Glutamatergic neuron (in vitro differentiated cells): ENCODE measurements at places on chromosomes 6 and 20. TPM values are rescaled to one million over a fixed set of nuclear protein-coding genes. Genes with fewer than 3 reads are reported as not detected.

The MMP24 gene
- total RNA-seq: 19.0 TPM

The SAMHD1 gene
- 30.8 TPM for total RNA-seq

The CDS2 gene
- total RNA-seq: 153 TPM

The SYTL3 gene
- total RNA-seq: 2.8 TPM

The GRM1 gene
- 0.17 TPM for total RNA-seq

- DNase-seq: no peak
- H3K27me3 ChIP-seq: peaks cover 5% of the 10 kb centered on the region
These were observed 70.1 kb upstream of the AFDN start for GRCh38 chr6:167756597-167756996.

DNA sequence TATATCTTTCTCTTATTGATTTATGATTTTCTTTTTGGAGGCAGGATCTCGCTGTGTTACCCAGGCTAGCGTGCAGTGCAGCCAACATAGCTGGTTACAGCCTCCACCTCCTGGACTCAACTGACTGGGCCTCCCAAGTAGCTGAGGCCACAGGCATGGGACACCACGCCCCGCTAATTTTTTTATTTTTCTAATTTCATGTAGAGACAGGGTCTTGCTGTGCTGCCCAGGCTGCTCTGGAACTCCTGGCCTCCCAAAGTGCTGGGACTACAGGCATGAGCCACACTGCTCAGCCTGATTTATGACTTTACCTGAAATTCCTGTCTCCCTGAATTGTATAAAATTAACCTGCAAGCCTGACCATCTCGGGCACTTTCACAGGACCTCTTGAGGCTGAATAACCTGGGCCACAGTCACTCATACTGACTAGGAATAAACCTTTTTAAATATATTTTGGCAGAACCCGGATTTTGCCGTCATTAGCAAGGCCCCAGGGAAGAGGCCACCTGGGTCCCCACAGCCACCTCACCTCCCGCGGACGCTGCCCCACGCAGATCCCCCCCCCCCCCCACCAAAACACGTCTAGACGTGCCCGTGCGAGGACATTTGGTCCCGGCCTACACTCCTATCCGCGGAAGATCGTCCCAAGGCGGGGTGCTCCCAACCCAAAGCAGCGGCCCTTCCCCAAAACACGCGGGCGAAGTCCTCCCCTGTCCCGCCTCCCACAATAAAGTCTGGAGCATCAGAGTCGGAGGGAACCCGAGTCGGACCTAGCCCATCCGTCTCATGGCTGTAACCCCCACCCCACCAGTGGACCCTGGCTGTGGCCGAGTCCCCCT, 902 bp downstream of the ZNF337 start:
- peak overlapping the region; percentile 86 for H3K4me3 ChIP-seq
- peaks cover 12% of the 10 kb centered on the region for H3K27me3 ChIP-seq
- peak overlapping the region; percentile 89 for H3K27ac ChIP-seq
- no peak for DNase-seq
- H3K4me1 ChIP-seq: peaks cover 21% of the 10 kb centered on the region
- H3K36me3 ChIP-seq: peaks cover 13% of the 10 kb centered on the region

DNA sequence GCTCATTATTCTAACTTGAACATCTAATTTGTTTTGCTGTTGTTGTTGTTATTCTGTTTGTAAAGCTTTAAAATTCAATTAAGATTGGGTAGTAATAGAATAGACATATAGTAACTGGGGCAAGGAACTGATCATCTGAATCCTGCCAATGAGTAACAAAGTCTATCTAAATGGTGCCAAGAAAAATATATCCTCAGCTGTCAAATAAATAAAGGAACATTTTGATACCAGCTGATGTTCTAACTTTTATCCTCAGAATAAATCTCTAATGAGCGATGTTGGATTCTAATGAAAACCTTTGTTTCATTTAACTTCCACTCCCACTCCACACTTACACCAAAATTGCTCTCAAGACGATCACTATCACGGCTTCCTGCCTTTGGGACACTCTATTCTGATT, 210.9 kb downstream of the TINAG start:
- peaks cover 6% of the 10 kb centered on the region for H3K4me1 ChIP-seq
- H3K27ac ChIP-seq: no peak overlapping the region
- H3K27me3 ChIP-seq: no peaks in the 10 kb centered on the region
- H3K4me3 ChIP-seq: no peak overlapping the region
- no peaks in the 10 kb centered on the region for H3K36me3 ChIP-seq
- no peak for DNase-seq

DNA sequence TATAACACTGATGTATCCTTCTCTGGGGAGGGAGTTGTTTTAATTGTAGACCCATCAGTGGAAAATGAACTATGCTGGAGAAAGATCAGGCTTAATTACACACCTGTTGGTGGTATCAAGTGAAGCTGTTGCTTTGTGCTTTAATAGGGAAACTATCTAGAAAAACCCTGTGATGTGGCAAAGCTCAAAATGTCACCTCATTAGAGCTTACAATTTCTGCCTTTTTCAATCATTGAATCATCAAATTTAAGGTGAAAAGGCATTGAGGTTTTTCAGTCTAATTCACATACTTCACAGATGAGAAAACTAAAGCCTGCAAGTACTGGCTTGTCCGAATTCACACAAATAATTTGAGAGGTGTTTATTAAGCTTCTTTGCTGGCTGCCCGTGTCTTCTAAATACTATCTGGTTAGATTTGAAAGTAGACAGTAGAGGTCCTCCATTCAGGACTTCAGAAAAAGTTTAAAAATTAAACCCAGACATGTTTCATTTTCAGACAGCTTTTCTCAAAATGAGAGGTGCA, 143.3 kb upstream of the MAP3K7 start:
- H3K27ac ChIP-seq: no peak overlapping the region
- peaks cover 2% of the 10 kb centered on the region for H3K27me3 ChIP-seq
- no peaks in the 10 kb centered on the region for H3K4me1 ChIP-seq
- H3K4me3 ChIP-seq: no peak overlapping the region
- peaks cover 7% of the 10 kb centered on the region for H3K36me3 ChIP-seq

DNA sequence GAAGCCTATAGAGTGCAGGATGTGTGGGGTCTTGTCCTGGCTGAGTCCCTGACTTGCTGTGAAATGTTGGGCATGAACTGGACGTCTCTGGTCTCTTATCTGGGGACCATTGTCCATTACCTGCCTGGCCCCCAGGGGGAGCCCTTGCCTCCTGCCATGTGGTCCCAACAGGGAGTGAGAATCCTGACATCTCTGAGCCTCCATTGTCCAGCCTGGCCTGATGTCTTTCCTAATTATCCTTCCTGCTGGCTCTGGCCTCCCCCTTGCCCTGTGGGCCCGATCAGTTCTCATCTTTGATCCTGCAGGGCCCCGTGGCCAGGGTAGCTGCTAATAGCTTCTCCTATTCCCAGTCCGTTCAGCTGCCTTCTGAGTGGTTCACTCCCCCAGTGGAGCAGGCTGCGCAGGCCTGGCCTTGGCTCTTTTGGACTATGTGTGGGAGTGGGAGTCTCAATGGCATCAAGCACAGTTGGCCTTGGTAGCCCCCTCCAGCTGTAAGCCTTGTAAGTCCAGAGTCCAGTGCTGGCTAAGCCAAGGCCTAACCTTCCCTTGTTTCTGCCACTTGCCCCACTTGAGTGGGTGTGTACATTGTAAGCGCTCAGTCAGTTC, 77.9 kb upstream of the RALY start:
- H3K27ac ChIP-seq: peak overlapping the region; percentile 33
- no peaks in the 10 kb centered on the region for H3K4me1 ChIP-seq
- peaks cover 3% of the 10 kb centered on the region for H3K27me3 ChIP-seq

GRCh38 chr6:107116931-107117330, 1.6 kb upstream of the BEND3 start:
- H3K4me3 ChIP-seq: peak overlapping the region; percentile 93
- DNase-seq: no peak
- H3K27me3 ChIP-seq: peaks cover 27% of the 10 kb centered on the region
- no peaks in the 10 kb centered on the region for H3K36me3 ChIP-seq

DNA sequence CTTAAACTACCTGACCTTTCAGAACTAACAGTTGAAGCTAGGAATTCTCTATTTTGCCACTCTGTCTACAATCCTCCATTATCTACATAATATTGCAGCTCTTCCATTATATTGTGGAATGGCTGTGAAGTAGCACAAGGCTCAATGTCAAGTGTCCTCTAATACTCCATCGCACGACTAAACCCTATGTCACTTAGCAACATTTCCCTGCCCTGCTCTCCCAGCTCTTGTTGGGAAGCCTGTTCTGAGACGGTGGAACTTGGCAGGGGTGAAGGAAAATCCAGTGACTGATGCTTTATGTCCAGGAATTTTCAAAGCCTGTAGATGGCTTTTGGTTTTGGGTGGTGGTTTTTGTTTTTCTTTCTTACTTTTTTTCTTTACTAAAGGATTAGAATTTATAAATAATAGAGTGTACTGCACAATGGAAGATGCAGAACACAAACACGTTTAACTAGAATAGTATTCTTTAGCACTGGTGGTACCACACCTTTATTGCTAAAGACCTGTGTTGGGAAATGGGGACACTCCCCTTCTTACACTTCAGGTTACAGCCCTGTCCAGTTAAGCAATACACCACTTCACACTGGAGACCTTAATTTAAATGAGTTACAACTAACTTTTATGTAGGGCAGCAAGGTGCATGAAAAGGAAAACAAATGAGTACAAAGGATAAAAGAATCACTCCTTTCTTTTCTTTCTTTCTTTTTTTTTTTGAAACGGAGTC, 20.7 kb upstream of the AMD1 start:
- no peak for DNase-seq
- no peaks in the 10 kb centered on the region for H3K36me3 ChIP-seq
- H3K4me3 ChIP-seq: no peak overlapping the region
- no peak overlapping the region for H3K27ac ChIP-seq
- no peaks in the 10 kb centered on the region for H3K27me3 ChIP-seq

GRCh38 chr6:155272353-155273232, 8.8 kb downstream of the CLDN20 start:
- H3K4me1 ChIP-seq: peaks cover 45% of the 10 kb centered on the region
- H3K4me3 ChIP-seq: peak overlapping the region; percentile 80
- H3K27ac ChIP-seq: peak overlapping the region; percentile 96
- no peaks in the 10 kb centered on the region for H3K27me3 ChIP-seq
- H3K36me3 ChIP-seq: no peaks in the 10 kb centered on the region

DNA sequence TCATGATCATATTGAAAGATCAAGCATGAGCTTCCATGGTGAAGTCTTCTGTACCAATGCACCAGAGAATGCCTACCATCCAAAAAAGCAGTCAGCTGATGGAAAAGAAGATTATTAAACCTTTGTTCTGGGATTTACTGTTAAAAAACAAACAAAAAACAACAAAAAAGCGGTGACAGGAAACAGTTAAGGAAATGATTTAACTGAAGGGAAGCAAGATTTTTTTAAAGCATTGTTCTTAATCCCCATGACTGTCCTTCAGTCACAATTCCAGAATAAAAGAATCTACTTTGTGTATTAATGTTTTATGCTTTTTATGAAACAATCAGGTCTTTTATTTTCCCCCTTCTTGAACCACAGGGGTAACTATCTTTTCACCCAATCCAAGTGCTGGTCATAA, 23.9 kb downstream of the FAM162B start:
- no peaks in the 10 kb centered on the region for H3K27me3 ChIP-seq
- peaks cover 12% of the 10 kb centered on the region for H3K36me3 ChIP-seq
- no peak overlapping the region for H3K4me3 ChIP-seq
- no peak for DNase-seq
- H3K4me1 ChIP-seq: no peaks in the 10 kb centered on the region

GRCh38 chr6:31952140-31952805, 6.4 kb downstream of the CFB start:
- H3K27me3 ChIP-seq: peaks cover 3% of the 10 kb centered on the region
- peak; percentile 83 for DNase-seq
- peaks cover 6% of the 10 kb centered on the region for H3K36me3 ChIP-seq
- no peak overlapping the region for H3K27ac ChIP-seq
- no peaks in the 10 kb centered on the region for H3K4me1 ChIP-seq
- H3K4me3 ChIP-seq: no peak overlapping the region

DNA sequence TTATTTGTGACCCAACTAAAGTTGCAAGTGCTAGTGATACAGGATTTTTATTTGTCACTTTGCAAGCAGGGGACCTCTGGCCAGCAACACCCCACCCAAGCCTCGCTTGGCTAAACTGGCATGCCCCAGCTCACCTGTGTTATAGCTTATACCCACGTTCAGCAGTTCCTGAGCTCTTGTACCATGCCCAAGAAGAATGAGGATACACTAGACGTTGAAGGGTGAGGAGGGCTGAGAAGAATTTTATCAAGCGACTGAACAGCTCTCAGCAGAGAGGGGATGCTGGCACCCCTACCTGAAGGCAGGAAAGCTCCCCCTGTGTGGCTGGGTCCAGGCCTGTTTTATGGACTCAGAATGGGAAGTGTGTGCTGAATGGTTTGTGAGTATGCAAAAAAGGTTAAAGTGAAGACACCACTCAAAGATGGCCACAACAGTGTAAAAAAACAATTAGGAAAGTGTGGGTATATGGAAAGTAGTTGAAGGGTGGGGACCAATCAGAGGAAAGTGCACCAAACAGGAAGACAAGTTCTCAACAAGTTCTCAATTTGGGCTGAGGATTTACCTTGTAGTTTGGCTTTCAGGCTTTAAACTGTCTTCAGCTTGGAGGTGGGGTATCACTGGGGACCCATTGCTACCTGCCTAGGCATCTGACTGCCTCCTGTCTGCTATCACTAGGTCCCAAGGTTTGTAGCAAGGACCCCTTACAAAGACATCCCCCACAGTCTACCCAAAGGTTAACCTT, 15.0 kb downstream of the BTN2A1 start:
- DNase-seq: no peak
- H3K4me1 ChIP-seq: peaks cover 2% of the 10 kb centered on the region
- H3K36me3 ChIP-seq: peaks cover 16% of the 10 kb centered on the region
- H3K27me3 ChIP-seq: peaks cover 2% of the 10 kb centered on the region
- no peak overlapping the region for H3K27ac ChIP-seq
- H3K4me3 ChIP-seq: no peak overlapping the region

DNA sequence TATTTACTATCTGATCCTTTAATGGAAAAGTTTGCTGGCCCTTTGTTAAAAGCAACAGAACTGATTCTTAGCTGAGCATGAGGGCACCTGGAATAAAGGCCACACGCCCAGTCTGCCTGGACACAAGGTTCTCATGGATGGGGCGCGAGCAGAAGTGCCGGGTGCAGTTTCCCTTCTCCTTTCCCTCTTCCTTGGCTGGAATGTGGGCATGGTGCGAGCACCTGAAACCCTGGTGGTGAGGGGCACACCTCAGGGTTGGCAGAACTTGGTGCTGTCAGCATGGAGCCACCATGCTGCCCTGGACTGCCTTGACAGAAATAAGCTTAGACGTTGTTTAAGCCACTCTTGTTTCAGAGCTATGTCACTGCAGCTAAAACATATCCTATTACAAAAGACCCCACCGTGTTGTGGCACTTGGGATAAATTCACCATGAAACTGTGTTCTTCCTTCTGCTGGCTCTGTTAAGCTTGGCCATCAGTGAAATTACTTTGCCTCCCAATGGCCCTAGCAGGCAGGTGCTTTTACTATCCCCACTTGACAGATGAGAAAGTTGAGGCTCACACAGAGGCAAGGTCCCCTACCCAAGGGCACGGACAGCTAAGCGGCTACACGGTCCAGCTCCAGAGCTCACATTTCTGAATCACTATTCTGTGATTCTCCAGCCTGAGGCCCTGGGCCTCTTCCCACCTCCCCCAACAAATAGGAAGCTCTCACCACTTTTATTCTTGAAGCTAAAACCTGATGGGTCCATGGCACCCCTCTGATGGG, 115.9 kb downstream of the PREX1 start:
- peak overlapping the region; percentile 55 for H3K27ac ChIP-seq
- H3K36me3 ChIP-seq: peaks cover 9% of the 10 kb centered on the region
- H3K4me3 ChIP-seq: peak overlapping the region; percentile 47
